Hematopoietic multipotent progenitor cell treated with erythropoietin and hydrocortisone succinate and interleukin-3 and kit ligand, for 6 days (in vitro differentiated cells): ENCODE measurements at places on chromosomes 7 and 10.
A peak's percentile ranks its signal among the peaks of the same experiment; 100 is the strongest.

DNA sequence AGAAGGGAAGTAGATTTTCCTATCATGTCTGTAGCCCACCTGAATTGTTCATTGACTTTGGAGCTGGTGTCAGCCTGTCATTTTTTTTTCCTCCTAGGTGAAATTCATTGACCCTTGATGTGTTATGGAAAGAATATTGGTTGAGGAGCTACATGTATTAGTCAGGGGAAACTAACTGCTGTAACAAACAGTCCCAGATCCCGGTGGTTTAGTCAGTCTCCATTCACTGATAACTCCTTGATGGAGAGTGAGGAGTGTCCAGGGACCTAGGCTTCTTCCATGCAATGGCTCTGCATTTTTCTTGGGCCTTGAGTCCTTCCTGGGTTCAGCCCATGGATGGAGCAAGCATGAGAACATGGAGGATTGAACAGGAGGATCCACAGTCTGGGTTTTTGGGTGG, 643.2 kb downstream of the LRMDA start:
- no peak for DNase-seq

DNA sequence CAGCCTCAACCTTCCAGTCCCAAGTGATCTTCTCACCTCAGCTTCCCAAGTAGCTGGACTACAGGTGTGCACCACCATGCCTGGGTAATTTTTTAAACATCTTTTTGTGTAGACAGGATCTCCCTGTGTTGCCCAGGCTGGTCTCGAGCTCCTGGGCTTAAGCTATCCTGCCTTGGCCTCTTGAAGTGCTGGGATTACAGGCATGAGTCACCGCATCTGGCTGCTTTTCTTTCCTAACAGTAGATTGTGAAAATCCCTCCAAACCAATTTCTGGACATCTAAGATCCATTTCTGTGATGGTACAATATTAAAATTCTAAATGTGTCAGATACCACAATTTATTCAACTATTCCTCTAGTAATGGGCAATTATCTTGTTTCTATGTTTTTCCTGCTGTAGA, 38.7 kb downstream of the RAB18 start:
- DNase-seq: no peak

- peak; percentile 90 for DNase-seq
Measured at GRCh38 chr10:6445671-6446316, 134.3 kb downstream of the PRKCQ start.

GRCh38 chr10:116385311-116385710, 42.3 kb upstream of the PNLIPRP3 start:
- no peak for DNase-seq

DNA sequence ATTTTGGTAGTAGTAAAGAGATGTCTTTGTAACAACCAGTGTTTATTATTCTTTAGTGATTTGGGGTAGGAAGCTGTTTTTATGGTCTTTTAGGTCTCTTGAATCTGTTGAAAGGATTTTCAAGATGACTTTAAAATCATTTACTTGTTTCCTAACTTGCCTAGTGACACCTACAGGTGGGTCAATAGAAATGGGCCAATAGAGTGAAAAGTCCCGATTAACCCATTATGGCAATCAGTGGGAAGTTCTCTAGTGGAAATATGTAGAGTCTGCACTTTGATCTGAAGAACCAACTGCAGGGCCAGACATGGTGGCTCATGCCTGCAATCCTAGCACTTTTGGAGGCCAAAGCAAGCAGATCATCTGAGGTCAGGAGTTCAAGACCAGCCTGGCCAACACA, 374.7 kb upstream of the BMPER start:
- DNase-seq: no peak

DNA sequence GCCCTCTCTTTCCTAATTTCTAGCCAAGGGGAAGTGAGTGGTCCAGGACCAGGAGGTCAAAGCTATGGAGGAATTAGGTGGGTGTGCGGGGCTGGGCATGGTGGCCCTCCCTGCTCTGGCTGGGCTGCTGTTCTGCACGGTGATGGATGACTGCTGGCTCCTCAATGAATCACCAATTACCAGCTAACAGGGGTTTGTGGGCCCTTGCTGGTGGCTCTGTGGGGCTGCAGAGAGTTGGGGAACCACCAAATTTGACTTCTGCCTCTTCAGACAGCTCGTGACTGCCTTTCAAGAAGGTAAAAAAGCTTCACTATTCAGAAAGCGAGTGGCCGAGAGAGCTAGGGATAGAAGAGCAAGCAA, 35.0 kb upstream of the HABP2 start:
- DNase-seq: no peak

DNA sequence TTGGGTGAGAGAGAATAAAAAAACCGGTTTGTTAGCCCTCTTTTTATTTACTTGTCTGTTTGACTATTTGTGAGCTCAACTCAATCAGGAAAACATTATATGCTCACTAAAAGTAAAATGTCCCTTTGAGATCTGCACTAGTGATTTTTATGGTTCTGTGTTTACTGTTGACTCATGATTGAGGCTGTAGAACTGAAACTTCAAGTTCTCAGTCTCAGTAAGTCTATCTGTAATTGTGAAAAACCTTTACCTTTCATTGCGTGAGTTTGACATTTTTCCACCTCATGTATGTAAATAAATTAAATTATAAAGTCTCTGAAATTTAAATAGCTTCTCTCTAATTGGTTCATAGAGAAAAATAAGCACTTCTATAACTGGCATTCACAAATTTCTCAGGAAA, 17.0 kb upstream of the CASD1 start:
- DNase-seq: no peak

- DNase-seq: no peak
Measured at GRCh38 chr7:131720703-131721102, 164.3 kb upstream of the PODXL start.

DNA sequence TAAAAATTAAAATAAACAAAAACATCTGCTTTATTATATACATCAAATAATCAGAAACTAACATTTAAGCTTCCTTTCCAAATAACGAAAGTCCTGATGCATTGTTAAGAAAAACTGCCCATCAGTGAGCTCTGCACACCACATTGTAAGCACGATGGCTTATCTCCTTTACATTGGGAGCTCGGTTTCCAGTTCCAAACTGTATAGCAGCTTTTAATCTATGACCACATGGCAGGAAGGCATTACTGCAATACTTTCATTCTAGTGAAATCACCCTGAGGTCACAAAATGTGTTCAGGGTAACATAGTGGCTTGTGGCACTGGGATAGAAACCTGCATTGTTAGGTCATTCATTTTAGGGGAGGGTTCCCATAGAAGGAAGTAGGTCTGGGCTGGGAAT, 146.3 kb downstream of the ZNF22 start:
- peak; percentile 48 for DNase-seq

GRCh38 chr7:155402941-155403340, 55.0 kb upstream of the EN2 start:
- DNase-seq: no peak

DNA sequence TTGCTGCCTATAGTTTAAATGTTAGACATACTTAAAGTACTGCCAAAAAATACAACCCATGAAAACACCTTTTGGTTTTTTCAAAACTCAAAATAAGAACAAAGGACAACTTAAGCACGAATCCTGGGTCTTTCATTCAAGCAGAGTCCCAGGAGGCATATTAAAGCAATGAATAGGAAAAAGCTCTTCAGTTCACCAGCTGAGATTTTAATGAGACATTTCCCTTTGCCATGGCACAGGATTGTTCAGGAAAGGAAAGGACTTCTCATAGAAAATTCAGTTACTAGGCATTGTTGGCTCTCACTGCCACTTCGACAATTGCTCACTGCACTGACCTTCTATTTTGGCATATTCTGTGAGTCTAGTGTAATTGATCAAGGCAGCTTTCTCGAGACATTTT, 133.5 kb upstream of the FEZF1 start:
- DNase-seq: no peak

DNA sequence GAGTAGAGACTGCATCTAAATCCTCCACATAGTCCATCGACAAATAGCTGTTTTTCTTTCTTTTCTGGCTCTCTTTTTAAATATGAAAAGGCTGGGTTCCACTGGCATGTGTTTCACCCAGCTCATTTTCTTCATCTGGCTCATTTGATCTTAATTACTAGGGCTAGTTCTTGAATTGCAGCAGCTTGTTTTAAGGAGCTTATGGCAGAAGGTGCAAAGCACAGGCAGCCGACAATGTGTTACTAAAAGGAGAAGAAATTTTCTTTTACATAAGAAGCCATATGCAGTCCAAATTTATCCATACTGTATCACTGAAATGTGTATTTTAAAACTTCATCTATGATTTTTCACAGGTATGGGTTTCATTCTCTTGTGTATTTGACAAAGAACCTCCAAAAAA, 205.6 kb upstream of the PTER start:
- DNase-seq: no peak

DNA sequence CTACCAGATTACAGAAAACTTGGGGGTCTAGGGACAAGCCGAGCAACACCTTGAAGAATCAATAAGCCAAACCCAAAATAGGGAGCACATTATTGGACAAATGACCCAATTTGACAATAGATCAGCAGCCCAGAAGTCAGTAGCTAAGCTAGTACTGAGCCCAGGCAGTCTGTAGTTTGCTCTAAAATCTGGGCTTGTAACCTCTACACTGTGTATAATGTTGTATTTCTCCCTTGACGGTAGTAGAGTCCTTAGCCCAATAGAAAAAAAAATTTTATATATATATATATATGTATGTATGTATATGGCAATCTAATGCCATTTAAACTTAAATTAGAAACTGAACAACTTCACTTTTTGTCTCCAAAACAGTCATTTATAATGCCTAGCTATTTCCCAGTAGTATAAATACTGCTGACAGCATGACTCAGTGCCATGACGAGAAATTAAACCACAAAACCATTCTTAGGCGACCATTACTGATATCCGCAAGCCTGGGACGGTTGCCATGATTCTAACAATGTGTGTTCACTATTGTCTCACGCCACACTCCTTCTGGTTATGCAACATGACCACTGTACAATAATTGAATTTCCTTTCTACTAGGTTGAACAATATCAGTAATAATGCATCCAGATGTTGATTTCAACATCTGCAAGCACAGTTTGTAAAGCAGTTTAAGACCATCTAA, 110.5 kb downstream of the IPMK start:
- peak; percentile 81 for DNase-seq

DNA sequence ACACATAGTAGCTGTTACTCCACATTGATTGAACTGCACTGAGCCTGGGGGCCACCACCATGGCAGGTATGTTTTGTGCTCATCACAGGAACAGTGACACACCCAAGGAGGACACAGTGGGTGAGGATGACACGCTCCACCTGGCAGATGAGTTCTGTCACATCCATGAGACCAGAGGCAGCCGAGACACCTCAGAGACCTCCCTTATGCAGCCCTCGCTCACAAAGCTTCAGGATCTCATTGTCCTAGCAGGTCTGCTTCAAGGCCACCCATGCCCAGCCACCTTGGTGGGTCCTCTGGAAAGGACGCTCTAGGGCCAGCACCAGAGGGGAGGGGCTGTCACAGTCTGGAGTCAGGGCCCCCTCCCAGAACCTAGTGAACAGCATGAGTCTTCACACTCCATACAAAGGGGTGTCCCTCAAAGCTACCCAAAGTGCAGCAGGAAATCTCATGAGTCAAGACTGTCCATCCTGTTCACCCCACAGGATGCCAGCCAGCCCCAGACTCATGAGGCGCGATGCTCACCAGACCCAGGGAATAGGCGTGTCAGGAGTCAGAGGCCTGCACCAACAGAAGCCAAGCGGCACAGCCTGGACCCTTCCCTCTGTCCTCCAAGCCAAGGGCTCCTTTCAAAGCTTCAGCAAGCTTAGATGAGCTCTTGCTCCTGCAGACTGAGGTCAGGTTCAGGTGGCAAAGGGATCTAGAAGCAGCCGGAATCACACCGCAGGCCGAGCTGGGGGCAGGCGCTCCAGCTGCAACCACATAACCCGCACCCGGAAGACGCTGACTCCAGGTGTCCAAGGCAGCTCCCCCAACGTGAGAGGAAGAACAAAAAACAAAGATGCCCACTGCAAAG, 9.6 kb downstream of the FAM53B start:
- no peak for DNase-seq

- peak; percentile 59 for DNase-seq
Measured at GRCh38 chr10:58350619-58351323, 16.0 kb downstream of the UBE2D1 start.

DNA sequence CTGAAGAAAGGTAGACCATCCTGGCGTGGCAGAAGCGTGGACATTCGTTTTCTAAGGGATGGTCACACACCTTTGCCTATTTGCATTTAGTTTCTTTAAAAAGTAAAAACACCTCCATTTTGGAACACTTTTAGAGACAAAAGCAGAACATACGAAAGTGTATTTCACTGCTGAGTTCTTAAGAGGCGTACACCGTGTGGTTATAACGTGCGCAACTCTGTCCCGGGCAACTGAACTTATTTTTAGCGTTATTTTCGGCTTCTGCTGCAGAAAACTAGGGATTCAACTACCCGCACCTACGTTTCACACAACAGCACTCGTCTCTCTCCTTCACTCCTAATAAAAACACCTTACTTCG, 557 bp upstream of the LSM8 start:
- no peak for DNase-seq

- DNase-seq: no peak
Measured at GRCh38 chr10:45378914-45379726, 5.1 kb downstream of the ALOX5 start.

- DNase-seq: no peak
Measured at GRCh38 chr10:86333826-86334487, 32.6 kb downstream of the GRID1 start.

- peak; percentile 16 for DNase-seq
Measured at GRCh38 chr10:75375838-75376237, 25.7 kb downstream of the ZNF503 start.

GRCh38 chr7:82602066-82602465, 158.5 kb upstream of the CACNA2D1 start:
- DNase-seq: no peak

- peak; percentile 87 for DNase-seq
Measured at GRCh38 chr7:16739863-16740622, 13.5 kb upstream of the TSPAN13 start.

DNA sequence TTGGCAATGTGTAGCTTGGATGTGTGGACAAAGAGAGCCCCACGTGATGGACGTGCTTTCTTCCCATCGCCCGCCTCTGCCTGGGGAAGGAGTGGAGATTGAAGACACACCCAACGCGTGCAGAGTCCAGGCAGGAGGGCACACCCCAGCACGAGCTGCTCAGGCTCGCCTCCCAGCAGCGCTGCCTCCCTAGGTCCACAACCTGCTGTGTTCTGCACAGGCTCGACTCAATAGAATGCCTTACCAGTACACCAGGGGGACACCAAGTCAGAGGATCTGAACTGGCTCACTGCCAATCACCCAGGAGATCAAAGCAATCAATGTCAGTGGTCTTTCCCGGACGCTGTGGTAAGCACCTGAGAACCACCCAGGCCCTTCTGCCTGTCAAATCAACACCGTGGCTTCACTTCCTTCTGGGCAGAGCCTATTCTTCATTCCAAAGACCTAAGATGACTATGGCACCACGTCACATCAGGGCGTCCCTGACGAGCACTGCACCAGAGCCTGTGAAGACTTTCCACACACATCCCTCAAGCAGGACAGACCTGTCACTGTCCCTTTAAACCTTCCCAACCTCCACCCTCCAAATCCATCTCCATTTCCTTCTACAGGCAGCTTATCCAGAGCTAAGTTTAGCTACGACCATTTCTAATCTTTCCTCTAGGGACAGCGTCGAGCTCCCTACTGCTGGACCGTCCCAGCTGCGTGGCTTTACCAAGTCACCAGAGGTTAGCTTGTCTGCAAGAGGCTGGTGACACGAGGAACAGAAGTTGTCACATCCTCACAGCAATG, 72.3 kb downstream of the AMZ1 start:
- peak; percentile 78 for DNase-seq
